ENCODE measurements at places on chromosomes 11 and 22.

- no peak for DNase-seq
Measured at GRCh38 chr22:20998411-20999336, 3.2 kb downstream of the THAP7 start.

DNA sequence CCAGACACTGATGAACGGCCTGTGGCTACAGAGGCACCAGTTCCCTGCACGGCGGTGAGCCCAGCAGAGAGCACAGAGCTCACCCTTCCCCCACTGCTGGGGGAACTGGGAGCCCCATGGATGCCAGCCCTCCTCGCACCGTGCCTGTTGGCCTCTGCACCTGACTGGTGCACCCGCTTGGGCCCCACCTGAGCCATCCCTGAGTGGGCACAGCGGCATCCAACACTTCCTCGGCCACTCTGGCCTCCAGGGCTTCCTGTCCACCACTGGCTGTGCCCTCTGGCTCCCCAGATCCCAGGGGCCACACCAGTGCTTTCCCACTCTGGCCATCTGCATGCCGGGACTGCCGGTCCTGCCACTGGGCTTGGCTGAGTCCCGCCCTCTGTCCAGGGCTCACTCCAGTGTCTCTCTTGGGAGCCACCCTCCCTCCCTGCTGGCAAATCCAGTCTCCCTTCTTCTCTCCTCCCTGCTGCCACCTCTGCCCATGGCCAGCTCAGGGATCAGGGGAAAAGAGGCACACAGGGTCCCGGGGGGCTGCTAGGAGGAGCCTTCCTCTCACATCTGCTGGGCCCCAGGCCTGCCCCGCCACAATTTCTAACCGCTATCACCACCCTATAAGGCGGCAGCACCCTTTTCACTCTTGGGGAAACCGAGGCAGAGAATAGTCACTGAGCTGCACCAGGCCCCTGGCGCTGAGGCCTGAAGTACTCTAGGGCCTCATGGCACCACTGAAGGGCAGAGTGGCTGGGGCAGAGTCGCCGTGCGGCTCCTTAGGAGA lies 33.0 kb downstream of the GNB1L start:
- DNase-seq: no peak

DNA sequence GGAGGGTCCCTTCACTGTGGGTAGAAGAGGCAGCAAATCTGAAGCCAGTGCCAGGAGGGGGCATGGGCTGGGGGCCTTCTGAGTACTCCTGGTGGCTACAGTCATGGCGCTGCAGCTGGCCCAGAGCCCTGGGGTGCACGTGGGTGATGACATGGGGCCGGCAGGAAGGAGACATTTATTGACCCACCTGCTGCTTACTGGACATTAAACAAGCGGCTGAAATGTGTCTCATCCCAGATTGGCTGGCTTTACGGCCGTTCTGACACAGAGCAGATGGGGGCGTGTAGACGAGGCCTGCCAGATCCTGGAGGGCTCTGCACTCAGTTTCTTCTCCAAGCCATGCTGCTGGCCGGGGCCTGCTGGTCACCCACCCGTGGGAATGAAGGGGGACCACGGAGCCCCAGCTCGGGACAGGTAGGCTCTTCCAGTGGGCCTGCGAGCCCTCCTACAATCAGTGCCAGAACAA lies 906.9 kb downstream of the BRD1 start:
- DNase-seq: no peak

DNA sequence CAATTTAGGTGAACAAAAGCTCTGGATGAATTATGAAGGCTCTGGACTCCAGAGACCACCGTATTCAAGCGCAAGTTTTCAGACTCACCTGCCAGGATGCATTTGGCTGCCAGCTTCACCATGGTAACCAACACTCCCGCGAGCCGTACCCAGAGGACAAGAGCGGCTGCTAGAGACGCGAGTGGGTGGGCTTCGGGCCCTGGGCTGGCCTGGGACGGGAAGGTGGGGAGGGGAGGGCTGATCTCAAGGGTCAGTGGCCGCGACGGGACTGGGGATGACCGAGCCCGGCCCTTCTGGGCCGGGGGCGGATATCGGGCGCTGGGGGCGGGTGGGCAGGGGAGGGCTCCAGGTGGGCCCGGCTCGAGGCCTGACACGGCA lies 344 bp downstream of the IFT27 start:
- DNase-seq: peak; percentile 29

- peak; percentile 4 for DNase-seq
Measured at GRCh38 chr11:62680825-62681240, 2.0 kb upstream of the UBXN1 start.

GRCh38 chr22:23626286-23626975 lies 5.7 kb downstream of the DRICH1 start:
- no peak for DNase-seq

- DNase-seq: no peak
Measured at GRCh38 chr11:66476841-66477251, 3.4 kb upstream of the DPP3 start.

- DNase-seq: no peak
Measured at GRCh38 chr11:114180301-114181055, 115.7 kb upstream of the NNMT start.

- DNase-seq: no peak
Measured at GRCh38 chr11:10204021-10204420, 90.0 kb downstream of the SBF2 start.

- no peak for DNase-seq
Measured at GRCh38 chr22:49887702-49888101, 30.5 kb downstream of the ALG12 start.

DNA sequence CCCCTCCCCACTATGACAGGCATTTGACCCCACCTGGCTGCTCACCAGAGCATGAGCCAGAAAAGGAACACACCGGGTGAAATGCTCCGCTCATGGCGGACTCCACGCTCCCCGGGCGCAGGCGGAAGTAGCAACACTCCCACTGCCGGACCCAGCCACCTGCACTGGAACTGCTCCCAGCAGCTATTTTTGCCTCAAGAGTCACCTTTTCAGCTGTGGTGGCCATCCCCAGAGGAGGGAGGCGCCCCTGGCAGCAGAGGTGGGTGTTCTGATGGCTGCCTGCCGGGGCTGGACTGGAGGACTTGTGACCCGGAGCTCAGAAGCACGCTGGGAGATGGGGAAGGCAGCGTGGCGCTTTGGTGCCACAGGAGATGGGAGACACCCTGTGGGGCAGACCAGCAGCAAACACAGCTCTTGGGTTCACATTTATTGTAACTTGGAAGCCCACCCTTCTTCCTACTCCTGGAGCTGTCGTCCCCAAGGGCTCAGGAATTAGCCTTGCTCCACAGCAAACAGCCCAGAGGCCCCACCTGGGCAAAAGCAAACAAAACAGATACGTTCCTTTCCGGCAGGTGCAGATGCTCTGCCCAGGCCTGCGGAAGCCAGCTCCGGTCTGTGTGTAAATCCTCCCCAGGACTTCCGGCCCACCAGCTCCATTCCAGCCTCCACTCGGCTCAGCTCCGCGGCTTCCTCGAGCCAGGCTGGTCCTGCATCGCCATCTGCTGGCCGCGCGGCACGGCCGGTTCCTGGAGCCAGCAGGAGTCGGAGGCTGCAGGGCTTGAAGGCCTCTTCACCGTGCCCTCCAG lies 3.7 kb downstream of the RPS19BP1 start:
- DNase-seq: peak; percentile 82

DNA sequence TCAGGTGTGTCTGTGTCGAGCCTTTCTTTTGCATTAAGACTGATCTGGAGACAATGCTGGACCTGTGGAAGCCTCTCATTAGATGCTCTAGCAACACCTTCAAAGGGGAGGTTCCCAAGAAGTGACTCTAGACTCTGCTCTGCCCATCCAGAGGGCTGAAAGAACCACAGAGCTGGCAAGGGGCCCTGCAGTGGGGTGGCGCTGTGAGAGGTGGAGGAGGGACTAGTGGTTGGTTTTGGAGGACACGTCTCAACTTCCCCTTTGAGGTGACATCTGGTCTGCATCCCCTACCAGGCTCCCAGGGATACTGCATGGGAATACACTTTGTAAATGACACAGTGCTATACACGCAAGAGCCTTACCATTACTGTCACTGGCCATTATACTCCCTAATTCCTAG lies 34.2 kb upstream of the SYT13 start:
- DNase-seq: no peak

DNA sequence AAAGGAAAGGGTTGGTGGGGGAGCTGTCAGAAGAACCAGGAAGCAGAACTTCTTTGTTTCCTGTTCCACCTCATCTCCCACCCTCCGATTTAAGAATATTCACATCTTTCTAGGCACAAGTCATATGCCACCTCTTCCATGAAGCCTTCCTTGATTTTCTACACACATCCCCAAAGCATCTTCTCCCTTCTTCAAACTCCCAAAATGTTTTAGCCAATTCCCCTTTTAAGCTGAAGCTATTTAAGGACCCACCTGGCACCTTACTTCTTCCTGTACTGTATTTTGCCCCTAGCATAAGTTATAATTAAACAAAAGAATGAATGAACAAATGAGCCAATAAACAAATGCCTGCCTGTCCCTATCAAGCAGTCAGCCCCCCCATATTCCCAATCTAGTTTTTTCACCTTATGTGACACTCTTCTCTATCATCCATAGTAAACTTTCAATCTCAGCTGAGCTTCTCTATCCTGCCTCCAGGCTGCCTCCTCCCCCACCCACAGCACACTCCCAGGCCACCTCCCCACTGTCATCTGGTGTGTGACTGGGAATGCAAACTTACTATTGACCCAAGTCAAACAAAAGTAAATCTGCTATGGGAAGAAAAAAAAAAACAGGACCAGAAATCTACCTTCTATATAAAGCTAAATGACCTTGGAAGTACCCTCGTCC lies 3.9 kb downstream of the TNKS1BP1 start:
- no peak for DNase-seq

DNA sequence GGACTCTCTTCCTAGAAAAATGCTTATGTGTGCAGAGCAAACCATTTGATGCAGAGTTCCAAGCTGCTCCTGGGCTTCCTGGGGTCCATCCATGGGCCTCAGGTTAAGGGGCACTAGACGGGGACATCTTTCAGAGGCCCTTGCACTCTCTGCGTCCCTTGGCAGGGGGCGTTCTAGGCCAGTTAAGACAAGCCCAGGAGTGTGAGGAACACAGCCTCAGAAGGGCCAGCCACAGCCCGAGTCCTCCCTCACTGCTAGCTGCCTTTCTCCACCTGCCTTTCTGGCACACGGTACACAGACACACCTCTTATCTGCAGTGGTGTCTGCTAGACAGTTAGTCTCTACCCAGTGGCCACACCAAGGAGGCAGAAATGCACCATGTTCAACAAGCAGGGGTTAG lies 18.0 kb upstream of the BID start:
- no peak for DNase-seq

DNA sequence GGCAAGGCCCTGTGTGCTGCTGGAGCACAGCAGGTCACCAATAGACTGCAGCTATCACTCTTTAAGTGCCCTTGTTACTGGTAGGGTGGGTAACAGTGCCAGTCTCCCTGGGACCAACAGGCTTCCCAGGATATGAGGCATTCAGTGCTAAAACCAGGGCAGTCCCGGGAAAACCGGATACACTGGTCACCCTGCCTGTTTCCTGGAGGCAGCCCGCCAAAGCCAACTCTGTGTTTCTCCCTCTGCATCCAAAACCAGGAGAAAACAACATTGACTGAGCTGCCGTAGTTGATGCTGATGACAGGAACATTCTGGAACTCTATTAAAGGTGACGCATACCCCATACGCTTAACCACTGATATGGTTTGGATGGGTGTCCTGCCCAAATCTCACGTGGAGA lies 149.1 kb downstream of the SHANK2 start:
- no peak for DNase-seq

DNA sequence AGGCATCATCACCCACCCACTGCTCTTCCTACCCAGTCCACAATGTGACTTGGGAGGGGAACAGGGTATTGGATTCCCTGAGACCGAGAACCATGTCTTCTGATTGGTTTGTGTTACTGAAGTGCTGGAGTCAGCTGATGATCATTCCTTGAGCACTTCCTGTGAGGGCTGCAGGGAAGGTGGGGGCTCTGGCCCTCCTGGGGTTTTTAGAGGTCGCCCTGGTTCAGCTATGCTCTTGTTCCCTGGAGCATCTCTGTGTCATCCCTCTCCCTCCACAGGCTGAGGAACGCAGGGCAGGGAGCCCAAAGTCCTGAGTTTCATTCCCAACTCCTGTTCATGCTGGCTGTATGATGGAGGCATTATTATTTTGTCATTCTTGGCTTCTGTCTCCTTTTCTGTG lies 6.7 kb downstream of the ZC3H7B start:
- no peak for DNase-seq

DNA sequence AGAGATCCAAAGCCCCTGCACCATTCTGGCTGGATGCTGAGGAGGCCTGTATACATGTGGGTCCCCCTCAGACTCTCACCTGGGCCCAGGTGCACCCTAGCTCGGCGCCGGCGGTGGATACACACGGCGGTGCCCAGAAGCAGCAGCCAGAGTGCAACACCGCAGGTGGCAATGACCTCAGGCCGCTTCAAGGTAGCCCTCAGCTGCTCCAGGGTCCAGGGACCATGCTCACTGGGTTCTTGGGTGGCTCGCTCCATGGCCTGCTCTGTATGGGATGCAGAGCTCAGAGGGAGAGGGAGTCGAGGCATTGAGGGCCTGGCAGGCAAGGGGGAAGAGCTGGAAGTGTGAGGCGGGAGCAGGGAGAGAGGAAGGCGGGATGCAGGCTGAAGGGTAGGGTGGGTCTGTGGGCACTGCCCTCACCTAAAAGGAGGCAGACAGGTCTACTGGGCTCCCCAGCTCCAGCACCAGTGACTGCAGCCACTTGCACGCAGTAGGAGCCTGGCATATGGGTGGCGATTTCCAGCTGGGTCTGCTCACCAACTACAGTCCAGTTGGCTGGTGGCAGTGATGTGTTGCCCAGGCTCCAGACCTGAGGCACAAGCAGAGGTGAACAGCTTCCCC lies 3.8 kb downstream of the ROBO4 start:
- no peak for DNase-seq

DNA sequence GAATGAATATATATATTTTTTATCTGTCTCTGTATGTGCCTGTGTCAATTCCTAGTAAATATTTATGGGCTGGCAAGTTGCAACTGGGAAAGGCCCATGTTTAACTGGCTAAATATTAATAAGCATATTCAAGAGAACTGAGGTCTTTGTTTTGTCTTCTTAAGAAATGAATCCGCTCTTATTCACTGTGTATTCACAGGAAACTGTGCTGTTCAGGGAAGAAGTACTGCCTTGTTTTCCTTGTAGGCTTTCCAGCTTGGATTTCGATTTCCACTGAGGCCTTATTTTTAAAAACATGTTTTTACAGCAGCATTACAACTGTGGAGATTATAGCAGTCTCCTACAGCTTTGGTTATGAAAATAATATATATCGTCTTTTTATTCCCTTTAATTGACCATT lies 64.7 kb downstream of the LDLRAD3 start:
- DNase-seq: no peak

Measured in effector CD8-positive, alpha-beta T cell (primary cell).